ENCODE measurements at places on chromosomes 1 and 21.

DNA sequence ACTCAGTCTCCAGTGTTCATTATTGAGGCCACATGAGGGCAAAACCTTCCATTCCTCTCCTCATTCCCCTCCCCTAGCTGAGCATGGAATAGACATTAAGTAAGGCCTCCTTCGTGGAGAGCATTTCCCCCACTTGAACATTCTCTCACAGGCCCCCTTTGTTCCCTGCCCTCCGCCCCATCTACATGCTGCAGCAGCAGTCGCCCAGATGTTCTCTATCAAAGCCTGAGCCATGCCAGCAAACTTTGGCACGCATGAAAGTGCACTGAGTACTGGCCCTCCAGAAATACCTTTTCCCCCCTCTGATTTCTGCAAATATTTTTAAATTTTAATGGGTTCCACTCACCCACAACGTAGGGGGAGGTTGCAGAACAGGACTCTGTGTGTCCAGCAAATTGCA, 20.9 kb upstream of the GORAB start:
- H3K36me3 ChIP-seq, result no peaks in the 10 kb centered on the region
- no peaks in the 10 kb centered on the region for H3K27me3 ChIP-seq
- no peak overlapping the region for H3K4me3 ChIP-seq
- H3K4me1 ChIP-seq, result no peaks in the 10 kb centered on the region

GRCh38 chr1:12206792-12207424, 22.9 kb upstream of the VPS13D start:
- H3K4me1 ChIP-seq, result no peaks in the 10 kb centered on the region
- H3K27ac ChIP-seq, result no peak overlapping the region
- no peak for DNase-seq

- no peak for DNase-seq
- no peak overlapping the region for H3K27ac ChIP-seq
- no peak overlapping the region for H3K4me3 ChIP-seq
- no peaks in the 10 kb centered on the region for H3K36me3 ChIP-seq
- no peaks in the 10 kb centered on the region for H3K27me3 ChIP-seq
- H3K4me1 ChIP-seq, result no peaks in the 10 kb centered on the region
These were observed 161.8 kb downstream of the TPR start for GRCh38 chr1:186213225-186213607.

DNA sequence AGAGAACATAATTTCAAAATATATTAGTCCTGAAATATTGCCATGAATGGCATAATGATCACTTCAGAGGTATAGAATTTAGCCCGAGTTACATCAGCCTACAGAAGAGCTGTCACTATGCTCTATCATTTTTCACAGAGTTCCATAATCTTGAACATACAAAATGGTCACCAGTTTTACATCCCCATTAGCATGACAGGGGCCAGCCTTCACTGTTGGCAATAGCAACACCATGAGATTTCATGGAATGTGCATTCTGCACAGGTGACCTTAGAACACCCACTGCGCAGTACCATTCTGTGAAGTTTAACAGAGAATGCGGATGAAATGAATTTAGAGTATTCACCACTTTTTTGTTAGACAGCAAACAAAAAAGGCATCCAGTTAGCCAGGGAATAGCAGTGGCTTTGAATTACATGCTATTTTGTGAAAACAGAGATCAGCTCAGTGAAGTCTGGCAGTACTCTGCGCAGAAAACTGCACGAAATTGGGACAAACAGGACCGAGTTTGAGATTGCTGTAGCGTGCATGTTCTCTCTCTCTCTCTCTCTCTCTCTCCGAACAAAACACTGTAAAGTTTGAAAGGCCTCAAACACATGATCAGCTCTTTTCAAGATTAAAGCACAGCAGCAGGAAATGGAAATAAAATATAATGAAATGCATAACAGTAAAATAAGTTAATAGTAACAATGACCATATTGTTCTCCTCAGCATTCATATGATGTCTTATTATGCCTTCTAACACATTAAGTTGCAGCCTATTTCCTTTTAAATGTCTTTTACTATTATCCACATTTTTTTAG, 349.3 kb downstream of the USH2A start:
- no peak overlapping the region for H3K27ac ChIP-seq
- no peaks in the 10 kb centered on the region for H3K27me3 ChIP-seq
- H3K4me3 ChIP-seq, result no peak overlapping the region
- no peaks in the 10 kb centered on the region for H3K36me3 ChIP-seq
- DNase-seq, result no peak
- no peaks in the 10 kb centered on the region for H3K4me1 ChIP-seq

DNA sequence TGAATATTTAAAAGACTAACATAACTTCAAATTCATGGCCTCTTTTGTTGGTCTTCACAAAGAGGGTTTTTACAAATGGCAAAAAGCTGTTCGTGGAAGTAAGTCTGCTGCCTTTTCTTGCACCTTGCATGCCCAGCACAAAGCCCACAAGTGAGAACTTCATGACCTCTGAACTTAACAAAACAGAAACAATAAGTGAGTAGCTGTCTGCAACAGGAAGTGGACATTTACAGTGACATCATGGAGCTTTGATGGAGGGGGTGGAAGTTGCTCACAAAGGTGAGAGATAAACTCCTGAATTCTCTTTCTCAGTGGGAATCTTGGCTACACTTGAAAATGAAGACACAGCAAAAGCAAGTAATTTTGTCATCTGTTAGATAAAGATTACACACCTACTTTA, 303.3 kb upstream of the DEPDC1 start:
- no peak for DNase-seq
- H3K4me1 ChIP-seq, result peaks cover 19% of the 10 kb centered on the region
- no peaks in the 10 kb centered on the region for H3K36me3 ChIP-seq
- no peak overlapping the region for H3K4me3 ChIP-seq
- no peaks in the 10 kb centered on the region for H3K27me3 ChIP-seq
- no peak overlapping the region for H3K27ac ChIP-seq

- no peaks in the 10 kb centered on the region for H3K27me3 ChIP-seq
- DNase-seq, result no peak
- no peaks in the 10 kb centered on the region for H3K4me1 ChIP-seq
- no peak overlapping the region for H3K27ac ChIP-seq
- H3K4me3 ChIP-seq, result no peak overlapping the region
- peaks cover 20% of the 10 kb centered on the region for H3K36me3 ChIP-seq
These were observed 32.5 kb upstream of the KIF1B start for GRCh38 chr1:10177876-10178275.

DNA sequence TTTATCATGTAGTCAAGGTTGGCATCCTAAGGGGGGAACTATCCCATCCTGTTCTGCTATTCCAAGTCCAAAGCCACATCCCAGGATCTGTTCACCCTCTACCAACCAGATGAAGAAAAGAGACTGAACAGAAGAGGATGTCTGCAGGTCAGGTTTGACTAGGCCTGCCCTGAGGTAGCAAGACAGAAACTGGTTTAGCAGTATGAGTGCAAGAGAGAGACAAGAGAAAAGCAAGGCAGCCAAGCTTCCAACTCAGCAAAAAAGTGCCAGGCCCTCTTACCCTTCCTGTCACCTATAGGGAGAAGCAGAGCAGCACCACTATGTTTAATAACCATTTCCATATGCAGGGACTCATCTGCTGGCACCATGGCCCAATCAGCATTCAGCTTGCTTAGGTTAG, 320.8 kb upstream of the DUSP10 start:
- no peak for DNase-seq
- no peak overlapping the region for H3K4me3 ChIP-seq
- no peaks in the 10 kb centered on the region for H3K36me3 ChIP-seq
- no peaks in the 10 kb centered on the region for H3K27me3 ChIP-seq

DNA sequence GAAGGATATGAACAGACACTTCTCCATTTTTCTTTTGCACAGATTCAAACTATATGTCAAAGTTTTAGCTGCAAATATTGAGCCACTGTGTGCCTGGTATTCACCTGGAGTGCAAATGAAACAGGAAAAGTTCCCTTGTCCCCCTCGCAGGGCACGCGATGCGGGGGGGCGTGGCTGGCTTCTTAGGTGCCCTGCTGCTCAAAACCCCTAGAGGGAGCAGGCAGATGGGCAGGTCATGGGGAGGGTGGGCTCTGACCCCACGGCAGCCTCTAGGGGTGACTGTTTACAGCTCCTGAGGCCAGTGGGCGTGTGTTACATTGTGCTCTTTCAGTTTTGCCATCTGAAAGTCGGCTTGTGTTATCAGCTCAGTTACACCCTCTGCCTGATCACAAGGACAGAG, 931.2 kb upstream of the B3GALT2 start:
- no peak overlapping the region for H3K27ac ChIP-seq
- no peak overlapping the region for H3K4me3 ChIP-seq
- H3K4me1 ChIP-seq, result no peaks in the 10 kb centered on the region
- no peaks in the 10 kb centered on the region for H3K36me3 ChIP-seq

GRCh38 chr1:199746666-199747384, 280.7 kb upstream of the NR5A2 start:
- H3K27ac ChIP-seq, result no peak overlapping the region
- no peaks in the 10 kb centered on the region for H3K36me3 ChIP-seq
- no peaks in the 10 kb centered on the region for H3K27me3 ChIP-seq
- H3K4me1 ChIP-seq, result no peaks in the 10 kb centered on the region

GRCh38 chr1:63946866-63947491, 173.2 kb downstream of the ROR1 start:
- no peaks in the 10 kb centered on the region for H3K36me3 ChIP-seq
- peak overlapping the region; percentile 76 for H3K27ac ChIP-seq
- peak overlapping the region; percentile 25 for H3K4me3 ChIP-seq
- DNase-seq, result peak; percentile 67

- no peak overlapping the region for H3K4me3 ChIP-seq
- peaks cover 7% of the 10 kb centered on the region for H3K4me1 ChIP-seq
- H3K36me3 ChIP-seq, result no peaks in the 10 kb centered on the region
- H3K27ac ChIP-seq, result no peak overlapping the region
- no peak for DNase-seq
- no peaks in the 10 kb centered on the region for H3K27me3 ChIP-seq
These were observed 44.0 kb downstream of the ETS2 start for GRCh38 chr21:38849776-38850175.

- no peak for DNase-seq
- no peak overlapping the region for H3K4me3 ChIP-seq
- H3K36me3 ChIP-seq, result no peaks in the 10 kb centered on the region
- H3K27ac ChIP-seq, result no peak overlapping the region
- no peaks in the 10 kb centered on the region for H3K4me1 ChIP-seq
These were observed 306.2 kb downstream of the MATN1 start for GRCh38 chr1:30417001-30417700.

DNA sequence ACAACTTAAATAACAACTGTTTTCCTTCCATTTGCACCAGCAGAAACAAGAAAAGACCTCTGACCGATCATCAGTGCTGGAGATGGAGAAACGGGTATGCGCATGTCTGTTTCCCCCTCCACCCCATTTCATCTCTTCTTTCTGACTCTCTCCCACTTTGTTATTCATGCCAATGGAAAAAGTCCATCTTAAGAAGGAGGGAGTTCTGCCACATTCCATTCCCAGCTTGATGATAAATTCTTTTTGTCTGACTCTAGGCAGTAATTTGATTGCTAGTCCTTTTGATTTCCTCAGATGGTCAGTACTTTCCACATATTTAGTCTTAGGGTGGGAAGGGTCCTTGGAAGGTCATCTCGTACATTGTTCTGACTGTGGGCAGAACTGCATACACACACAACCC, 142.5 kb downstream of the SYT2 start:
- no peak overlapping the region for H3K4me3 ChIP-seq
- peak overlapping the region; percentile 73 for H3K27ac ChIP-seq
- H3K27me3 ChIP-seq, result no peaks in the 10 kb centered on the region
- peaks cover 58% of the 10 kb centered on the region for H3K36me3 ChIP-seq

- H3K4me3 ChIP-seq, result peak overlapping the region; percentile 88
- H3K4me1 ChIP-seq, result peaks cover 14% of the 10 kb centered on the region
- no peaks in the 10 kb centered on the region for H3K36me3 ChIP-seq
- no peaks in the 10 kb centered on the region for H3K27me3 ChIP-seq
These were observed 967 bp downstream of the CENPS start for GRCh38 chr1:10431070-10431730.

- H3K4me1 ChIP-seq, result peaks cover 4% of the 10 kb centered on the region
- no peak overlapping the region for H3K4me3 ChIP-seq
- H3K27me3 ChIP-seq, result no peaks in the 10 kb centered on the region
These were observed 32.3 kb downstream of the CD160 start for GRCh38 chr1:145751491-145752037.

DNA sequence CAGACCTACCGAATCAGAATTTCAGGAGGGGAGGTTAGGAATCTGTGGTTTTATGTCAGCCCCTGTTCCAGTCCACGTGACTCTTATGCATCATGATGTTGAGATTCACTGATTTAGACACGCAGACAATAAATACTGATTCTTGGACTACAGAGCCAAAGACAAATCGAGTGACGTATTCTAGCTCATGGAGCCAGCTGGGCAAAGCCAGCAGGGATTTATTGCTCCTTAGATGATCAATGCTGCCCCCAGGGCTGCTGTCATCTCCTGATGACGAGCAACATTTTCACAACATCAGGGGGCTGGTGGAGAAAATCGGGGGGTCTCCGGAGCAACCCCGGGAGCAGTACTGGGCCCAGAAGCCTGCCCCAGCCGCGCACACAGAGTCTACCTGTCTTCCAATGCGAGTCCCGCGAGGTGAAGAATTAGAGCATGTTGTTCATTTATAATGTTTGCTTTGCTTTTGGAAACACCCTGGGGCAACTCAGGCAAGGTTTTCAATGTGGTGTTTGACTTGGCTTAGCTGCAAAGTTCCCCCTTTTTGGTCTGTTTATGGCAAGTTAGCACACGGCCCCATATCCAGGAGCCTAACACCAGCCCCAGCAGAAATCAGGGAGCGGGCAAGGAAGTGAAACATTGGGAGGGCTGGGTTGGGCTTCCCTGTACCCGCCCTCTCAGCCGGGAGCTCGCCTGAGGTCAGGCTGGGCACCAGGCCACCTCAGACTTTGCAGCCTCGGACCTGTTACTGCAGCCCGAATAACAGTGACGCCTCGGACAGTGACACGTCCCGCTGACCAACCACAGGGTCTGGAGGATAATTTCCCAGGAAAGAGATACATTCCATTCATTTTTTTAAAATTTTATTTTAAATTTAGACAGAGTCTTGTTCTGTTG, 19.9 kb upstream of the CLDN14 start:
- no peak overlapping the region for H3K27ac ChIP-seq
- no peak for DNase-seq
- peak overlapping the region; percentile 60 for H3K4me3 ChIP-seq
- H3K4me1 ChIP-seq, result peaks cover 7% of the 10 kb centered on the region
- H3K27me3 ChIP-seq, result no peaks in the 10 kb centered on the region
- no peaks in the 10 kb centered on the region for H3K36me3 ChIP-seq

- peaks cover 15% of the 10 kb centered on the region for H3K4me1 ChIP-seq
- no peak overlapping the region for H3K4me3 ChIP-seq
- H3K27me3 ChIP-seq, result no peaks in the 10 kb centered on the region
- no peaks in the 10 kb centered on the region for H3K36me3 ChIP-seq
These were observed 606.3 kb upstream of the PLXNA2 start for GRCh38 chr1:208850442-208850841.

All from thoracic aorta (tissue), 2 donors.